NCI-H2171 (cell line): ENCODE measurements at places on chromosomes 16 and 17.
A peak's percentile ranks its signal among the peaks of the same experiment; 100 is the strongest.

GRCh38 chr16:75529056-75529905 lies 6.6 kb downstream of the CHST5 start:
- DNase-seq, result no peak

DNA sequence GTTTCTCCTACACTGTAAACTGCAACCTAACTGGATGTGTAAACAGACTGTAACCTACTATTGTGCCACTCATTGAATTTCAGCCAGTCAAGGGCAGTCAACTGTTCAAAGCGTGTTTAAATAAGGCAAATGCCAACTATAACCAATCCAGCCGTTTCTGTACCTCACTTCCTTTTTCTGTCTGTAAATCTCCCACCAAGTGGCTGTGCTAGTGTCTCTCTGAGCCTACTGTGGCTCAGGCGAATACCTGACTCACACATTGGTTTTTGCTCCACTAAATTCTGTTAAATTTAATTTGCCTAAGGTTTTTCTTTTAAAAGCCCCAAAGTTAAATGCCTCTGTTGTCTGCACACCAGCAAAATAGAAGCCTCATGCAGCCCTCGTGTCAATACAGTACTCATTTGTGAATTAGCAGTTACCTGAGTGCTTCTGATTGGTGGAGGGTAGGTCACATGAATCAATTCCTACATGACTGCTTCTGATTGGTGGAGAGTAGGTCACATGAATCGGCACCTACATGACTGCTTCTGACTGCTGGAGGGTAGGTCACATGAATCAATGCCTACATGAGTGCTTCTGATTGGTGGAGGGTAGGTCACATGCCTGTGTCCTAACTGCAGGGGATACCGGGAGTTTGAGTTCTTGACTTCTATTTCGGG lies 31.1 kb upstream of the CCR7 start:
- peak; percentile 92 for DNase-seq

GRCh38 chr17:18975597-18975996 lies 23.6 kb downstream of the SLC5A10 start:
- no peak for DNase-seq

DNA sequence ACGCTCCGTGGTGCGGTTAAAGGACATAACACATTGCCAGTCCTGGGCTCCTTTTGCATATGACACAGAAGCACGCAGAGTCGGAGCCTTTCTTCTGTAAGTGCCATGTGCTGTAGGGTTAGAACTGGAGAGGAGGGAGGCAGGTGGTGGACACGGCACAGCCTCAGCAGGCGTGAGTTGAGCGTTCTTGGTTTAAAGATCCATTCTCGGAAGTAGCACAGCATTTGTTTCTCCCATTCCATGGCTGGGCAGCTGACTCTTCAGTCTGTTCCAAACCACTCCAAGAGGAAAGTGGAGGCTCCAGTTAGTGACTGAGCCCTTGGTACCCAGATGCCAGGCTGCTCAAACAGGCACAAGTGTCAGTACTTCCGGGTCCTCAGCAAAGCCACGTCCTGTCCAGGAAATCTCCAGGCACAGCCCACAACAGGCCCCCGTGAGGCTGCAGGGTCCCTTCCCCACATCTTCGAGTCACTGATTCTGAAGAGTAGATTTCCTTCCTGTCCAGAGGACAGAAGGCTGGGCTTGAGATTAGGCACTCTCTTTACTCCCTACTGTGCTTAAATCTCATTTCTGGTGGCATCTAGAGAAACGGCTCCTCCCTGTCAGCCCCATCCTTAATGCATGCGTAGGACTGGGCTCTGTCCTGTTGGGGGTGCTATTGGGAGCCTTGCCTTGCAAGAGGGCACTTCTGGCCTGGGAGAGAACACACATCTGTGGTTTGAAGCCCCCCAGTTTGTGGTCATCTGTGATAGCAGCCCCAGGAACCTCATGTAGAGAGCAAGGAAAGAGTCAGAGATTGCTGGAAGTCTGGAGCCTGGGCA lies 39.6 kb upstream of the NAT9 start:
- DNase-seq, result no peak

DNA sequence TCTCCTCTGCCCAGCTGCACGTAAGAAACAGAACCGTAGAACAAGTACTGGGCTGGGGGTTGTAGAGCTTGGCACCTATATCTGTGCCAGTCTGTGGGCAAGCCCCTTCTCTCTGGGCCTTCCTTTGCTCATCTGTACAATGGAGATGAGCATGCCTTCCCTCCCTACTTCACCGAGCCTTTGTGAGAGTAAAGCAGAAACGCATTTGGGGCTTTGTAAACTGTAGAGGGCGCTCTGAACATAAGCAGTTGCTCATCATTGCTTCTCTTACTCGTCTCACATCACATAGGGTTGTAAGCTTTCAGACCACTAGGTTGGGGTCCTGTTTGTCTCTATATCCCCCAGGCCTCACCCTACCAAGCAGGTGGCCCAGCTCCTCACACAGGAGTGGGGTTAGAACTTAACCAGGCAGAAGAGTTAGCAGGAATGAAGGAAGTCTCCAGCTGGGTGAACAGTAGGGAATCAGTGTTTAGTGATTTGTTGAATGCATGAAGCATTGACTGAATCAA lies 15.1 kb downstream of the SAMD14 start:
- no peak for DNase-seq

DNA sequence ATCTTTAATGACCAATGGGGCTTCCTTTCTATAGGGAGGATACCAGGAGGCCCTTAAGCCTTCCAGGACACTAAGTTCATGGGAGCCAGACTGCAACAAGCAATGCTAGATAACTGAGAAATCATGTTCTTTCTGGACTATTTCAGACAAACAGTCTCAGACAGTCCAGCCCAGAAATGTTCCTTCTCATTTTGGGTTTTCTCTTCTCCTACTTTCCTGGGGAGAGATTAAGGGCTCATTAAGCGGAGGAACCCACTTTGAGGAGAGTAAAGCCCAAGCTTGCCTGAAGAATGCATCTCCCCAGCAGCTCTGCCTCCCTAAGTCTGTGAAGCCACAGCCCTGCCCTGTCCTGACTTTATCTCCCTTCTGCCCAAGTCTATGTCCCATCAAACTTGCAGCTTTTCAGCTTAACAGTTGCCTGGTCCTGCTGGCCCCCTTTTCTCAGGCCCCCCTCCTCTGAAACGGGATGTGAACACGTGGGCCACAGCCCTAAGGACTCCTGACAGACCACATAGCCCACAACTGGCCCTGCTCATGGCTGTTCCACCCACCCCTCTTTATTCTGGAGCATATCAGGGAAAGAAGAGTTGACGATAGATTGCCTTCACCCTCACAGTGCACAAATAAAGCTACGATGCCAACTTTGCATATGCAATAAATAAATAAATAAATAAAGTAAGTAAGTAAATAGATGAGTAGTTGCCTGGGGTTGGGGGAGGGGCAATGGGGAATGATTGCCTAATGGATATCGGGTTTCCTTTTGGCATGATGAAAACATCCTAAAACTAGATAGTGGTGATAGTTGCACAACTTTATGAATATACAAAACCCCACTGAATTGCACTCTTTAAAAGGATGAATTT lies 111.0 kb downstream of the N4BP1 start:
- DNase-seq, result no peak

GRCh38 chr16:58338205-58338604 lies 43.4 kb upstream of the PRSS54 start:
- peak; percentile 66 for DNase-seq
